Activated T-cell treated with anti-CD3 and anti-CD28 coated beads, Interleukin-2, amount 50 U/mL, for 4 hours (primary cell): ENCODE measurements at places on chromosomes 7 and 10. TPM values are rescaled to one million over a fixed set of nuclear protein-coding genes. Genes with fewer than 3 reads are reported as not detected.

GRCh38 chr10:86306628-86307278 is 59.8 kb downstream of the GRID1 start:
- no peak for DNase-seq

- DNase-seq, result no peak
Observed at GRCh38 chr10:74110120-74110519, 40.5 kb downstream of the AP3M1 start.

Gene TMEM236
- 0.11 TPM for total RNA-seq

Gene SLC16A9
- 1.1 TPM for total RNA-seq

GRCh38 chr10:72218726-72219125 is 2.6 kb upstream of the ASCC1 start:
- no peak for DNase-seq

Gene PTF1A
- not detected for total RNA-seq

Gene ASB4
- total RNA-seq, result 0.05 TPM

GRCh38 chr7:5598261-5598761 is 174.7 kb upstream of the TNRC18 start:
- no peak for DNase-seq

Gene ST8SIA6
- not detected for total RNA-seq

- DNase-seq, result no peak
Observed at GRCh38 chr7:55537458-55537990, 34.8 kb downstream of the VOPP1 start.

DNA sequence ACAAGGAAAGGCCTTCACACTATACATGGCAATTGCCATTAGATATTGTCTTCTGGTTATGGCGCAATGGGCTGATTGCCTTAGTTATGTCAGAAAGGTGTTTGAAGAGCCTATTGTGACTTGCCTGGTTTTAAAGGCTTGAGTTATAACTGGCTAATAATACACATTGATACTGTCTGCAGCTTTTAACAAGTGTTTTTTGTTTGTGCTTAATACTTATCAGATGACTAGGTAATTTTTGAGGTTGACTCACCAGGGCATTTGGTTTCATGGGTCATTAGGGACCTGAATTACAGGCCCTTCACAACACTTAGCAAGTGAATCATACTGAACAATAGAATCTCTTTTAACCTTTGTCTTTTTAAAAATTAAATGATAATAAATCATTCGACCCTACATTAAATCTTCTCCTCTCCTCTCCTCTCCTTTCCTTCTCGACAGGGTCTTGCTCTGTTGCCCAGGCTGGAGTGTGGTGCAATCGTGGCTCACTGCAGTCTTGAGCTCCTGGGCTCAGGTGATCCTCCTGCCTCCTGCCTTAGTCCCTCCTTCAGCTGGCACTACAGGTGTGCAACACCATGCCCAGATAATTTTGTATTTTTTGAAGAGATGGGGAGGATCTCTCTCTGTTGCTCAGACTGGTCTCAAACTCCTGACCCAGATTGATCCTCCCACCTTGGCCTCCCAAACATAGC is 196.3 kb downstream of the JCAD start:
- no peak for DNase-seq

Gene HPS1
- total RNA-seq, result 64.2 TPM

GRCh38 chr10:107859065-107859464 is 694.6 kb upstream of the SORCS1 start:
- no peak for DNase-seq
